ENCODE measurements at places on chromosomes 5 and 9.

DNA sequence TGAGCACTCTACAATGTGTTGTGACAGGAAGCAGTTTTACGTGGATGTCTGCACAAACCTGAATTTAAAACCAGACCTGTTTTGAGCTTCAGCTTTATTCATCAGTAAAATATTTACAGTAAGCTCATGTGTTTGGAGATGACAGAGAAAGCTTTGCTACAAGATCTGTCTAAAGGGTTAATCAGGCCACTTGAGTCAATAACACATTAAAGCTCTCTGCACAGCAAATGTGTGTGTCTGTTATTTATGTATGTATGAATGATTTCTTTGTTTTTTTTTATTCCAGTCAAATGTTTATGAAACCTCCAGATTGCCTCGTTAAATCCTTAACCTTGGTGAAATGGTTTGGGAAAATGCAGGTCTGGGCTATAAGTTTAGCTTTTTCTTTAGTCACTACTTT, 77.3 kb upstream of the SREK1 start:
- DNase-seq = no peak

- DNase-seq = peak; percentile 1
These were observed 34.5 kb upstream of the MED27 start for GRCh38 chr9:132114102-132114707.

GRCh38 chr5:149201121-149201637, 59.9 kb downstream of the ABLIM3 start:
- no peak for DNase-seq

GRCh38 chr5:159786901-159787691, 129.2 kb upstream of the ADRA1B start:
- no peak for DNase-seq

DNA sequence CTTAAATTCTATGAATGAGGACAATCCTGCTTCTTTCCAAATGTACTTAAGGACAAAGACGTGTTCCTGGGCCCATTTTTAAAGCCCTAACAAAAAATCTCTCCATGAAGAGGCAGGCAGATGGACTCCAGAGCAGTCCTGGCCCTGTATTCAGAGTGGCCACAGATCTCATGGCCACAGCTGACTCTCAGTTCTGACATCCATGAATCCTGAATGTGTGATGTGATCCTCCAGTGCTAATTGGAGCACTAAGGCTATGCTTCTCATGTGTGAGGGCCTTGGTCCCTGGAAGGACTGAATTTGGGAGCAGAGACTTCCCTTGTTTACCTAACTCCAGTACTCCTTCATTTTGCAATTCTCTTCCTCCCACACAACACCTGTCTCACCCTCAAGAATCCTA, 373.0 kb downstream of the AGTPBP1 start:
- DNase-seq = no peak

- DNase-seq = no peak
These were observed 14.2 kb upstream of the PTGS1 start for GRCh38 chr9:122356627-122357026.

- no peak for DNase-seq
These were observed 157.4 kb upstream of the OTULINL start for GRCh38 chr5:14424011-14424685.

GRCh38 chr5:73901043-73901442, 275.0 kb downstream of the ARHGEF28 start:
- no peak for DNase-seq

- no peak for DNase-seq
These were observed 3.4 kb downstream of the FREM1 start for GRCh38 chr9:14906644-14907359.

- no peak for DNase-seq
These were observed 145.5 kb downstream of the ZNF462 start for GRCh38 chr9:107008447-107008846.

DNA sequence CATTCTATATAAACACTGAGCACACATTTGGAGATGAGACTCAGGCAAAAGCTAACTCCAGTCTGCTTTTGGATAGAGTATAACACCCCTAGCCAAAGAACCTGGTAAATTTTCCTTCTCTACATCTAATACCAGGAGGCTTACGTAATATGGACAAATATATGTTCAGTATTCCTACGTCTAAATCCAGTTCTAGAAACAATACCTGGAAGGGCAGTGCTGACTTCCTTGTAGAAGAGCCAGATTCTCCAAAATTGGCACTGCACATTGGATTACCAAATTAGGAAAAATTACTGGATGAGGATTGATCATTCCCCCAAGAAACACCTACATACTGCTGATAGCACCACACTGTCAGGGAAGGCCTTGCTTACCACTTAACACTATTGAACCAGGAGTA, 247.4 kb downstream of the SAXO1 start:
- no peak for DNase-seq

Measured in amygdala (tissue), 56 donors.